ENCODE measurements at places on chromosomes 4 and X.
A peak's percentile ranks its signal among the peaks of the same experiment; 100 is the strongest.

GRCh38 chrX:150525061-150525919, 43.1 kb upstream of the MTM1 start:
- DNase-seq, result no peak

GRCh38 chrX:120536061-120536460, 24.7 kb downstream of the CUL4B start:
- peak; percentile 4 for DNase-seq

DNA sequence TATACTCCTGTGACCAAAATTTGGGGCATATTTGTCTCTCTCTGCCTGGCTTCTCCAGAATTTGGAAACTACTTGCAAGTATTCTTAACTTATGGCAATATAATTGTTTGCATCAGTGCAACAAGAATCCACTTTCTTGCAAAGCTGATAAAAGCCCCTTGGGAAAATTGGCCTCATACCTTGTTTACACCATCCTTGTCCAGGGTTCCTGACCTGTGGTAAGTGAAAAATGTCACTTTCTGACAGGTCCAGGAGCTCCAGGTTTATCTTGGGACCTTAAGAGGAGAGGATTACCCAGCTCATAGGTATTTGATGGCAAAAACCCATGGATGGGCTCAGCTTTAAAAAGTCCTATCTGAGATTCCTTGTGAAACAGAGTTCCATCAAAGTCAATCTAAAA, 29.3 kb upstream of the CXCL13 start:
- no peak for DNase-seq

- DNase-seq, result no peak
These were observed 1331.1 kb downstream of the ADGRL3 start for GRCh38 chr4:62531264-62531663.

DNA sequence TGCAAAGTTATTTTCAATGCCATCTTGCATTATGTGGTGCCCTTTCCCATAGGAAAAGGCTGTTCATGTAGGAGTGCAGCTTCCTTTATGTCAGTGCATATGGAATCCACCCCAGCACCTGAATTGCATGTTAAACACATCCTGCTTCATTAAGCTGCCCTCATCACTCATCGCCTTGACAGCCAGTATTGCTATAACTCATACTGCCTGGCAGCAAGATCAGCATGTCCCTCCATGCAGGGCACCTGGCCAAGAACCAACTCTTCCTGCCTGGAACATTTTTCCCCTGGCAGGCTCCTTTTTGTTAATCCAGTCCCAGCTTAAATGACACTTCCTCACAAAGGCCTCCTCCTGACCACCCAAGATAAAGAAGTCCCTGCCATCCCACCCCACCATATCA, 23.5 kb upstream of the CA5B start:
- DNase-seq, result no peak

DNA sequence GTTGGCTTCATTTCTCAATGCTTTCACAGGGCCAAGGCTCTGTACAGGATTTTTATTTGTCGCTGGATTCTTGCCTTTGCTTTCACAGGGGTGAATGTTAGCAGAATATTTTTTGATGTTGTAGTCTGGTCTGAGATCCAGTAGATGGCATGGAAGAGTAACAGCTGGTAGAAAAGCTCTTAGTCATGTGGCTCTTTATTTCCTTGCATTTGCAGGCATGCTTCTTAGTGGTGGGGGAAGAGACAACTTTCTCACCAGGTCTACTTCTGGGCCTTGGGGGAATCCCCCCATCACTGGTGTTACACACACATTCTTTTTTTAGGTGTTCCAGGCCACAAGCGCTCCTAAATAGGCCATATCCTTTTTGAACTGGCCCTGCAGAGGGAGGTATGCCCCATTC, 58.2 kb upstream of the DKK2 start:
- no peak for DNase-seq

GRCh38 chr4:3276986-3277385, 15.8 kb upstream of the RGS12 start:
- no peak for DNase-seq

DNA sequence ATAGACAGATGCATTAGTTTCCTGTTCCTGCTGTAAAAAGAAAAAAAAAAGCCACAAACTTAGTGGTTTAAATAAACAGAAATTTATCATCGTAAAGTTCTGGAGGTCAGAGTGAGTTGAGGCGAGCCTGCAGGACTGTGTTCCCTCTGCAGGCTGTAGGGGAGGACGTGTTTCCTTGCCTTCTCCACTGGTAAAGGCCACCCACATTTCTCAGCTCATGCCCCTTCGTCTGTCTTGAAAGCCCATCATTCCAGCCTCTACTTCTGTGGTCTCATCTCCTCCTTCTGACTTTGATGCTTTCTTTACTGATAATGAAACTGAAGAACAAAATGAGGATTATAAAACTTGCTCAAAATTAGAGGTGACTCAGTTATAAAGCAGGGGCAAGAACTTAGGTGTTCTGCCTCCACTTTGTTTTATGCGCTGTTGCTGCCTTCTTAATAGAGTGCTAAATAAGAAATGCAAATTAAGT, 143.0 kb downstream of the STIM2 start:
- DNase-seq, result no peak

GRCh38 chr4:100809506-100809905, 291.7 kb upstream of the EMCN start:
- DNase-seq, result no peak

GRCh38 chr4:107956011-107956410, 24.7 kb downstream of the CYP2U1 start:
- DNase-seq, result no peak

- no peak for DNase-seq
These were observed 75.8 kb downstream of the NBDY start for GRCh38 chrX:56804867-56805266.

DNA sequence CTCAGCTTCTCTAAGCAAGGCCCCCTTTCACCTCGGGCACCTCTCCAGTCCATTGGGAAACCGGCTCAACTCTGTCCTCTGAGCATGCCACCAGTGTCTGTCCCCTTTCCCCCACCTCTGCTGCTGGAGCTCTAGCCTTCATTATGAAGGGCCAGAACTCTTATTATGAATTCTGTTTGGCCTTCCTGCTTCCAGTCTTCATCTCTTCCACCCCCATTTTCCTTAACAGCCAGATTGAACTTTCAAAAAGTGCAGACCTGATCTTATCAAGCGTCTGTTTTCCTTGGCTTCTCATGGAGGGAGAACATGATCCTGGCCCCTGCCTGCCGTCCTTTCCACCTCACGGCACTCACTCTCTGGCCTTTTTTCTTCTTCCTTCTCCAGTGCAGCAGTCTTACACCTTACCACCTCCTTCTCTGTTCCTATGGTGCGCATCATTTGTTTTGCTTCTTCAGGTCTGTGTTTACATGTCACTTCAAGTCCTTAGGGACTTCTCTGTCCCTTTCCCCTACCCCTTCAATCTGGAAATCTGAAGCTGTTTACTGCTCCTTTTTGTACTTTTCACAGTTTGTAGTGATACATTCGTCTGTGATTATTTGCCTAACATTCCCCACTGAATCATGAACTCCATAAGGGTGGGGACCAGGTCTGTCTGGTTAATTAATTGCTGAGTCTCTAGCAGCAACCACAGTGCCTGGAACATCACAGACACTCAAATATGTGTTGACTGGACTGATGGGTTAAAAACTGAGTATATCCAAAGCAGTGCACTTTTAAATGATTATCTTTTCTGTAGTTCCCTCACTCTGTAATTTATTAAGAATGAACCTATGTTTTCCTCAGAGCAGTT, 55.8 kb downstream of the FNIP2 start:
- DNase-seq, result no peak

GRCh38 chrX:129678614-129679195, 23.9 kb upstream of the APLN start:
- no peak for DNase-seq

- DNase-seq, result no peak
These were observed 1021.8 kb upstream of the INTU start for GRCh38 chr4:126610933-126611332.

- no peak for DNase-seq
These were observed 114.8 kb upstream of the NEIL3 start for GRCh38 chr4:177194906-177195305.

GRCh38 chr4:181890911-181891310, 352.3 kb upstream of the TENM3 start:
- no peak for DNase-seq

- DNase-seq, result no peak
These were observed 34.9 kb upstream of the ANXA10 start for GRCh38 chr4:168057412-168057811.

- no peak for DNase-seq
These were observed 1023.3 kb upstream of the TENM3 start for GRCh38 chr4:181219783-181220416.

DNA sequence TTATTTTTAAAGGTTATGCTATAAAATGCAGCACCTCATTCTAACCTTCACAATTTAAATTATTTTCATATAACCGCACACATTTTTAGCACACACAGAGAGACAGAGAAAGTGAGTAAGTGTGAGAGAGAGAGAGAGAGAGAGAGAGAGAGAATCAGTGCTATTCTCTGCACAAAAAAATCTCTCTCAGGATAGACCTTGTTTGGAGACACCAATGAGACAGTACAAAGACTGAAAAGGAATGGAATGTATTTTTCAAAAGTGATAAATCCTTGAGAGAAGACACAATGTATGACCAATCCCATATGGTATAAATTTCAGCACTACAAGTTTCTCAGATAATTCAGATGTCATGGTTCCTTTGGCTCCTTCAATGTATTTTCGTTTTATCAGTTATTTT, 132.1 kb upstream of the PCDH18 start:
- DNase-seq, result no peak

GRCh38 chr4:56908206-56909085, 746 bp downstream of the REST start:
- peak; percentile 88 for DNase-seq

DNA sequence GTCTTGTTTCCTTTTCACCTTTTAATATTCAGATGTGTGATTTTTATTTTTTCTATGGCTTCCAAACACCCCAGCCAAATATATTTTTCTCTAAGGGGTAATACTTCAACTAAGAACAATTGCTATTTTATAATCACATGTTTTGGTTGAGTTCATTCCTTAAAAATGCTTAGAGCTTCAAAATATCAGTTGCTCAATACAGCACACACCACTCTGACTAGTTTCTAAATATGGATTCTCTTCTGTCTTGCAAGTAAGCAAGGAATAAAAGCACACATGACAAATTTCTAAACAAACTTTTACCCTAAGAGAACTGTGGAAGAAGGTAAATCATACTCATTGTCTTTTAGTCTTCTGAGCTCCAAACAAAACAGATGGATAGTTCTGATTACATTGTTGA, 27.2 kb downstream of the ANTXR2 start:
- DNase-seq, result no peak

DNA sequence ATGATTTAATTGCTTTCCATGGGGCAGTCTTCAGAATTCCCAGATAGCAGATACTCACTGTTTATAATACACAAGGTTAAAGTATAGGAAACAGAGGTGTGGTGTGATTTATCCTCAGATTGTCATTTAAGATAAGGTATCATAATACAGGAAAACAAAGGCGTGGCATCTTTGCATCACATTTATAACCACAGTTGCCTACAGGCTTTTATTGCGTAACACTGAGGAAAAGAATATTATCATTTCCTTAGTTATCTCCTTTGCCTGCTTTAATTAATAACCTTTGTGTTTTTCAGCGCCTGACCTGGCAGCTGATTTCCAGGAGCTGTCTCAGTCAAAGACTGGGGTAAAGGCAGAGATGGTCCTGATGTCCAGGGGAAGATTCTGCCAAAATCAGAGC, 68.8 kb downstream of the SSX7 start:
- no peak for DNase-seq

- DNase-seq, result no peak
These were observed 25.3 kb upstream of the NAF1 start for GRCh38 chr4:163191999-163192398.

GRCh38 chrX:153624196-153625091, 22.6 kb upstream of the DUSP9 start:
- DNase-seq, result no peak

- DNase-seq, result peak; percentile 69
These were observed 255 bp upstream of the CNOT6L start for GRCh38 chr4:77819404-77819842.

DNA sequence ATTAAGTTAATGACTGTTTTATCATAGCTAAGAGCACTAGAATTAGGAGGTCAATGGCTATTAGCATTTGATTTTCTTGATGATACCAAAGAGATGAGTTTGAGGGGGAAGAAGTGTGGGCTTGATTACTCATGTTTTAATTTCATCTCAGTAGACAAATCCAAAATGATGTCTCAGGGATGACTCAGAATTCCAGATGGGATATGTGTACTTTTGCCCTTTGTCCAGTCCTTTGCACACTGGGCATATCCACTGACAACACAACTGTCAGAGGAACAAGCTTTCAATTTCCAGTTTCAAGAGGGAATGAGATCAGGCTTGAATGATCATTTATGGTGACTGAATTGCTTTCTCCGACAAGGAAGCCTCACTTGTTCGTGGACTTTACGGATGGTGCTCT, 325.3 kb upstream of the FTHL17 start:
- no peak for DNase-seq

- no peak for DNase-seq
These were observed 415.0 kb downstream of the BCOR start for GRCh38 chrX:39682778-39683177.

GRCh38 chrX:142873214-142873613, 152.5 kb upstream of the SPANXN4 start:
- no peak for DNase-seq

DNA sequence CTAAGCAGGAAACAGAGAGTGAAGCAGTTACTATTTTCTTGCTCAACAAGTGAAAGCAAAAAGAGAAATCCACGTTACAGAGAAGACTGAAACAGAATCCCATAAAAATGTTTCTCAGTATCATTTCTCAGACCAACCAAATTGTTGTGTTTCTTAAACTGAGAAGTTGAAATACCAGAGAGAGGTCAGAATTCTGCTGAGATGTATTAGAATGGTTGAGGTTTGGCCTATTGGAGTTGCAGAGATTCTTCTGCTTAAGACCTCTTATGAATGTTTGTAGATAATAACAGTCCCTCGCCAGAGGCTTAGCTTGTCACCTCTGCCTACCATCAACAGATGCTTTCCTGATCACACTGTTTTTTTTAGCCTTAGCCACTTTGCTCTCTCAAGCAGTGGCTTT, 481.4 kb downstream of the TRIML1 start:
- DNase-seq, result no peak

DNA sequence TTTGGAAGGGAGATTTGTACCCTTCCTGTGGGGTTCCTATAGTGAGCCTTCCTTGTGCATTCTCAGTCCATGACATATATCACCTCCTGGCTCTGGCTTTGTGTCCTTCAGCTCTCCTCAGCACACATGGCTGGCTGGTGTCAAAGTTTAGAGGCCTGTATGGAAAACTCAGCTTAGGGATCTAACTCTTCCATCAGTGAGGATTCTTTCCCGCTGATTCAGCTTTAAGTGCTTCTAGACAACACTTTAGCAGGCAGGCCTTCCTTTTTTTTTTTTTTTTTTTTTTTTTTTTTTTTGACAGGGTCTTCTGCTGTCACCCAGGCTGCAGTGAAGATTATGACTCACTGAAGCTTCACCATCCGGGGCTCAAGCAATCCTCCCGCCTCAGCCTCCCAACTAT, 84.2 kb downstream of the NPNT start:
- DNase-seq, result no peak

- no peak for DNase-seq
These were observed 5.9 kb upstream of the PITX2 start for GRCh38 chr4:110628663-110629213.

GRCh38 chr4:2756691-2757350, 685 bp upstream of the TNIP2 start:
- no peak for DNase-seq

Measured in germinal center (tissue), 1 donor.